ENCODE measurements at places on chromosomes 16 and 17. TPM values are rescaled to one million over a fixed set of nuclear protein-coding genes. Genes with fewer than 3 reads are reported as not detected.

GRCh38 chr16:56964243-56965148 lies 2.7 kb downstream of the CETP start:
- DNase-seq = peak; percentile 40

- no peak for DNase-seq
Observed at GRCh38 chr17:36858119-36859002, 78.9 kb upstream of the LHX1 start.

DNA sequence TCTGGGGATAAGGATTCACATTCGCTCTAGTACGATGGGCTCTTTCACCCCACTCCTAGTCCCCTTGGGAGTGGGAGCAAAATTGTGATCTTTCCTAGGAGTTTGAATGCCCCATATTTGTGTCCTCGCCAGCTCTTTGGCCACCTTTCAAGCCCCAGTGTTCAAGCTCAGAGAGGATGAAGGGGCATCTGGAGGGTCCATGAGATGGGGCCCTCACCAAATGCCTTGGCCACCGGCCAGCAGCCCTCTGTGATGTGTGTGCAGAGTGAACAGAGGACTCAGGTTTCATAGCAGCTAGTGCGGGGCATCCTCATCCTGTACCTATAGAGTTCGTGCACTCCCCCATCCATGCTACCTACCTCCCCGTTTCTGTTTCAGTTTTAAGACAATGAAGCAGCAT lies 140.6 kb downstream of the RAB11FIP4 start:
- no peak for DNase-seq

- DNase-seq = no peak
Observed at GRCh38 chr17:70654706-70655105, 485.4 kb downstream of the KCNJ2 start.

- no peak for DNase-seq
Observed at GRCh38 chr16:17780181-17780580, 309.4 kb upstream of the XYLT1 start.

Gene SLC5A10
- total RNA-seq = not detected

Gene TVP23A
- not detected for total RNA-seq

All from gastrocnemius medialis (tissue), 4 donors.